ENCODE measurements at places on chromosomes 11 and 22.

GRCh38 chr11:81030186-81030585 is 1589.4 kb upstream of the TENM4 start:
- DNase-seq, result no peak

GRCh38 chr22:22558972-22559603 is at the start of gene PRAME:
TSS of gene PRAME (minus strand) at chr22:22559265. CDS start at chr22:22556832, 2,433 bp downstream.
- DNase-seq, result peak; percentile 48

DNA sequence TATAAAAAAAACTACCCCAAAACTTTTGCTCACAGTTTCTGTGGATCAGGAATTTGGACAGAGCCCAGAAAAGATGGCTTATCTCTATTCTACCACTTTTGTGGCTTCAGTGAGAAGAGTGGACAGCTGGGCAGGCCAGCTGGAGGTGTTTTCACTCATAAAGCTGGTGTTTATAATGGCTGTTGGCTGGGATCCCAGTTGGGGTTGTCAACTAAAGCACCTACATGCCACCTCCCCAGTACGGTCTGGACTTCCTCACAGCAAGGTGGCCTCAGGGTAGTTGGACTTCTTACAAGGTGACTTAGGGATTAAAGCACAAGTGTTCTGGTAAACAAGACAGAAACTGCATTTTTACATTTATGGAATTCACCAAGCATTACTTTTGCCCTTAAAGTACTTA is 171.0 kb downstream of the NELL1 start:
- DNase-seq, result no peak

DNA sequence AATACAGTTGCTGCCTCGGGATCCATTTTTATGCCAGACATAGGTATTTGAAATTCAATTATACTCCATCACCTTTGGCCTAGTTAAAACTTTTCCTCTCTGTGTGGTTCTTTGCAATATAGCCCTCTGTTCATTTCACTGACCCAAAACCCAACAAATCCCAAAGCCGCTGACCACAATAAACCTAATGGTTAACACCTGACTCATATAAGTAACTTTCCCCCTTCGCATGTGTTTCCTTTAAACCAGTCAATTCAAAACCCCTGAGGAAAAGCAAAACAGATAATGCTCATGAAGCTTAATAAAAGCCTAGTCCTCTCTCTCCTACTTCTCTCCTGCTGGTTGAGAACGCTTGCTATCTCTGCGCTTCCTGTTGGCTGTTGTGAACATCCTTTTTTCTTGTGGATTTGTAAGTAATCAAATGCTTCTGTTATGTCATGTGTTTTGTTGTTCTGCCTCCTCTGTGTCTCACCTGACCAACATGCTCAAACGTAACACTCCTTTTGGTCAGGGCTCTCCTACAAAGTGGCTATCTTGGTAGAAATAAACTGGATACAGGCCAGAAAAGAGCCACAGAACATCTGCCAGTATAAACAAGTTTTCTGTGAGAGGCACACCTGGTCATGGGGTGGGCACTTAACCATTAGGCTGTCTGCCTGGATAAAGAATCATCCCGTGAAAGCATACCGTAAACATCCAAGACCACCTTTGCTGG is 652.6 kb downstream of the METTL15 start:
- DNase-seq, result no peak

DNA sequence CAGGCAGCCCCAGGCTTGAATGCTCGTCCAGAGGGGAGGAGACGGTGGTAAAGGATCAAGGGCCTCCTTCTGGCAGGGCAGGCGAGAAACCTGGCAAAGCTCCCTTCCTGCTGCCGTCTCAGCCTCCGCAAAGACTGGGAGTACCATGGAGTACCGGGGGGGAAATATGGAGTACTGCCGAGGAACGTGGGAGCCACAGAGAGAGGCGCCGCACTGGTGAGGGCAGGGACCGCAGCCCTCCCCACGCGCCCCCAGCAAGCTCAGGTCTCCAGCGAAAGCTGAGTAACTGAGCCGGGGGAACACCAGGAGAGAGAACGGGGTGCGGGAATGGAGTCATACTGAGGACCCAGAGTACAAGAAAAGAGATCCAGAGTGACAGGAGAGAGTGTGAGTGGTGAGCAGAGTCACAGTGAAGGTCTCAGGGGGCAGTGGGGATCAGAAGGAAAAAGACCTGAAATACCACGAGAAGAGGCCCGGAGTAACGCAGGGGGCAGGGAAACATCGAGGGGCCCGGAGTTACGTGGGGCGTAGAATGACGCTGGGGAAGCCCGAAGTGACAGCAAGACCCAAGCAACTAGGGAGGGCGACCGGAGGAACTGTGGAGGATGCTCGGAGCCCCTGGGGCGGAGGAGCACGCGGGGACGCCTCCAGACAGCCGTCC is 740 bp downstream of the EML3 start:
- DNase-seq, result no peak

GRCh38 chr11:66345316-66345649 is 379 bp upstream of the BRMS1 start:
- DNase-seq, result no peak

DNA sequence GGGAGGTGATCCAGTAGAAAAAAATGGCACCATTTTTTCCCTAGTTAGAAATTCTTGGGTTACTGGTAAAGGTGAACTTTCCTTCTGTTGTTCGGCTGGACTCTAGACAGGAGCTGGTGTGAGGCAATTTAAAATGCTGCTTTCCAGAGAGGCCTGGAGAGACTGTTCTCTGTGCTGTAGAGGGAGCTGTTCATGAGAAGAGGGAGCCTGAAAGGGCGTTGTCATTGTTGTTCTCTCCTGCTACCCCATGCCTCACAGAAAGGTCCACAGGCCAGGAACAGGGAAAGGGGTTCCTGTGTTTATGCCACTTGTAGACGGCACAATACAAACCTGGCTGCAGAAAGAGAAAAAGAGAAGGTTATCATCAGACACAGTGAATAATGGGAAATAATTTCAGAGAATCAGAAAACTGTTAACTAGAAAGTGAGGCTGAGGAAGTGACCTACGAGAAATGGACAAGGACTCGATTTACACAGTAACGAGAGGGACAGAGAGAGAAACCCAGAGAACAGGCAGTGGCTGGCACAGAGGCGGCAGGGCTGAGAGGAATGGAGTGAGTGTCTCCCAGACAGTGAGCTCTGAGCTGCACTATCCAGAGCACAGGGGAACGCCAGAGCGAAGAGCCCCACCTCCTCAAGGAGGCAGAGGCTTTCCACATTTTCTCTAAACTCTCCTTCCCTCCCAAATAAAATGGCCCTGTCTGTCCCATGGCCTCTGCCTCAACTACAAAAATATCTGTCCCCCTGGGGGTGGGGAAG is 109.2 kb downstream of the RRM1 start:
- no peak for DNase-seq

DNA sequence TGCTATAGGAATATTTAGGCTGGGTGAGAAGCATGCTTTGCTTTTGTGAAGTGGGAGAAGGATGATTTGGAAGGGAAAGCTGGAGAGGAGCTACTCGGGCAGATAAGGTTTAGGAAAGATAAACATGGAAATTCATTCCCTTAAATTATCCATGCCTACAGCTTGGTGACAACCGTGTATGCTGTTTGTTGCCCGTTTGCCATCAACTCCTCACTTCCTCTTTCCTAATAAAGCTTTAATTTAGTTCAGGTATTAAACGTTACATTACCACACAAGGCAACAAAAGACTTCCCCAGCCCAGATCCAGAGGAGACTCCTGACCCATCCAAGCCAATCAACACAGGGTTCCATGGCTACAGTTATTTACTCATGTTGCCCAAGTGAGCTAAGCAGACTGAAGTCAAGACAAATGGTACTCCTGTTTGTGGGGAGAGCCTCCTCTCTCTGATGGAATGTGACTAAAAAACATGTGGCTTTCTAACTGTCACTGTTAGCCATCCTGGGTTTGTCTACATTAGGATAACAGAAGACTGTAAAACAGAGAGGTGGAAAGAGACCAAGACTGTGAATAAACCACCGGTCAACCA is 101.7 kb upstream of the GRAMD1B start:
- no peak for DNase-seq

- DNase-seq, result no peak
Observed at GRCh38 chr11:3849297-3849874, 6.1 kb upstream of the STIM1 start.

- DNase-seq, result no peak
Observed at GRCh38 chr22:46054091-46055073, 77.4 kb upstream of the WNT7B start.

- DNase-seq, result no peak
Observed at GRCh38 chr22:47615051-47615450, 852.6 kb downstream of the TBC1D22A start.

GRCh38 chr11:33579101-33579500 is 121.5 kb downstream of the C11orf91 start:
- no peak for DNase-seq

DNA sequence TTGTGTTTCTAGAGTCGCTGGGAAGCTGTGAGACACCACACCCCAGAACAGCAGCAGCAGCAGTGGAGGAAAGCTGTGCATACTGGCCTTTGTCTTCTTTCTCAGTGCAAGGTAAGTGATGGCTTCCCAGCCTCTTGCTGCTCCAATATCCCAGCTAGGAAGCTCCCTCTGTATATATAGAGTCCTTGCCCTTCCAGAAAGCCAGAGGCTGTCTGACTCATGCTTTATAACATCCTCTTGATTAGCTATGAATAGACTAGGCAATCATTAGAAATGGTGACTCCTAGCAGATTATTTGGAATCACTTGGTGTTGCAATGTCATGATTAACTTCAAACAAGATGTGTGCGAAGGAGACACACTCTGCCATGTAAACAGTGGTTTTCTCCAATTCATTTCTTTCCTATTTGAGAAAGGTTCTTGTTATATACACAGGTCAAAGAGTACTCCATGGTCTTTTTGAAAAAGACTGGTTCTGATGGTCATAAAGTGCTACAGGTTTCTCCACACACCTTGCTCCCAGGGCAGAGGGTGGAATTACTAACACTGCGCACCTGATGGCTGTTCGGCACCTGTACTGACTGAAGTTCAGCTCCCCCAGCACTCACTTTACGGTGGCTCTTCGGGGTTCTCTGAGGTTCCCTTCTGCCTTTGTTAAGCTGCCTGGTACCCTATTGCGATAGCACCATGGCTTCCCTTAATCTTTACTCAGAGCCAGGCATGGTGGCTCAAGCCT is at the start of gene MMP1:
TSS of gene MMP1 (minus strand) at position 149 of the 735 bp plus-strand sequence. CDS start at position 81, 68 bp downstream.
- DNase-seq, result no peak

- DNase-seq, result no peak
Observed at GRCh38 chr11:116070520-116070919, 566.3 kb upstream of the CADM1 start.

- DNase-seq, result no peak
Observed at GRCh38 chr11:34774604-34775003, 141.6 kb downstream of the APIP start.

DNA sequence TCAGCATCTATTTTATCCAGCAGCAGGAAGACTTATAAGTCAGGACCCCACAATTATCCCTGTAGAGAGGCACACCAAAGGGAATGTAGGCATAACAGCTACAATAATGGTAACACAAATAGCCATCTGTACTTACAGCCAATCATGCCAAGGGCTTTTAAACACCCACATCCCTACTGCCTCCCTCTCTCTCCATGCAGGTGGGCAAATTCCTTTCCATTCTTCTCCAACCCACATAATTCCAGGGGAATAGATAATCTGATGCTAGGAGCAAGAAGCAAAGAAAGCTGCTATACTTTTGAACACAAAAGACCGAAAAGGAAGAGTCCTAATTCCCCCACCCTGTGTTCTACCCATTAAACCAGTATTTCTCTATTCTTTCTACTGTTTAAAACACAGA is 46.7 kb downstream of the RBFOX2 start:
- no peak for DNase-seq

- no peak for DNase-seq
Observed at GRCh38 chr22:26672060-26672471, 14.7 kb downstream of the MIAT start.

- no peak for DNase-seq
Observed at GRCh38 chr11:126133901-126134300, 71.2 kb upstream of the CDON start.
